ENCODE measurements at places on chromosomes 13 and 19. TPM values are rescaled to one million over a fixed set of nuclear protein-coding genes. Genes with fewer than 3 reads are reported as not detected.

DNA sequence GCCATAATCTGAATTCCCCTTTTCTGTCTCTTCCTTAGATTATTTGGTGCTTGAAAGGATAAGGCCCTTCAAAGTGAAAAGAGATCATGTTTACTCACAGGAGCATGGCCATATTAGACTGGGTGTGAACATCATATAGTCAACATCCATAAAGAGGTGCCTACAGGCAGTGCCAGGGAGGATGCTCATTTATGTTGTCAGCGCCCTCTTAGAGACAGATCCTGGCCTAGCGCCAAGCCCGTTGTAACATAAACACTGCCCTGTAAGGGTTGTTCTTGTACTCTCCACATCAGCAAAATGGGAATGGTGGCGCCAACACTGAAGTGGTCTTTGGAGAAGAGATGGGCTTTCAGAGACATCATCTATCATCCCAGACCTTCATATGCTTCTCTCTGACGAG is 16.1 kb downstream of the PCDH8 start:
- DNase-seq = no peak

DNA sequence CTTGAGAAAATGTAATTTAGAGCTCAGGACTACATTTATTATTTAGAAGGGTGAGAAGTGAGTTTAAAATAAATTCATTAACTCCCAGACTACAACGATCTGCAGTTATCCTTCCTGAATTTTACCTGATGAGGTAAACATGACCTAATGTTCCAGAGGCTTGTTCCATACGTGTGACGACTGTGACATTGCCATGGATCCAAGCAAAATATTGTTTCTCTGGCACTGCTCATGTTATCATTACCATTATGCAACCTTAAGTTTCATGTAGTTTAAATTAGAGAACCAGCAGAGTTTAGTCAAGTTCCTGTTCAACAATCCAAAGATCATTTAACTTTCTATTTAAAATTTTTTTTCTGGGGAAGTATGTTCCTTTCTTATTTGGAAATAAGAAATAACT is 279.6 kb downstream of the KLF5 start:
- DNase-seq = no peak

FGF9 gene
- polyA plus RNA-seq = 0.10 TPM

DNA sequence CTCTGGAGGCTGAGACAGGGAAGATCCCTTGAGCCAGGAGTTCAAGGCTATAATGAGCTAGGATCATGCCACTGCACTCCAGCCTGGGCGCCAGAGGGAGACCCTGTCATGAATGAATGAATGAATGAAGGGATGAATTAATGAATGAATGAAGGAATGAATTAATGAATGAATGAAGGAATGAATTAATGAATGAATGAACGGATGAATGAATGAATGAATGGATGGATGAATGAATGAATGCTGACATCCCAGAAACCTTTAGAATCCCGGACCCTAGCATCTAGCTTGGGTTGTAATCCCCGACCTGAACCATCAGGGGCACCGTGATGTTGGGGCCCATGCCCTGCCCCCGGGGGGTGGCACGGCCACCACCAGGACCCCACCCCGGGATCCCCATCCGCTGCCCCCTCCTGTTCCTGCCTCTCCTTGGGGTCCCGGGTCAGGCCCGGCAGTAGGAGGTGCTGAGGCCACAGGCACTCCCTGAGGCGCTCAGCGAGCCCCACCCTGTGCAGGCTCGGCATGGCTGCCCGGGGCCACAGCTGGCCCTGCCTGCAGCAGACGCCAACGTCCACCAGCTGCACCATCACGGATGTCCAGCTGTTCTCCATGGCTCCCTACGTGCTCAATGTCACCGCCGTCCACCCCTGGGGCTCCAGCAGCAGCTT is 3.4 kb downstream of the EBI3 start:
- no peak for DNase-seq

- DNase-seq = no peak
These were observed 1.3 kb downstream of the TSHZ3 start for GRCh38 chr19:31347828-31348392.

ADAMTS10 gene
- polyA plus RNA-seq = 10.4 TPM

DNA sequence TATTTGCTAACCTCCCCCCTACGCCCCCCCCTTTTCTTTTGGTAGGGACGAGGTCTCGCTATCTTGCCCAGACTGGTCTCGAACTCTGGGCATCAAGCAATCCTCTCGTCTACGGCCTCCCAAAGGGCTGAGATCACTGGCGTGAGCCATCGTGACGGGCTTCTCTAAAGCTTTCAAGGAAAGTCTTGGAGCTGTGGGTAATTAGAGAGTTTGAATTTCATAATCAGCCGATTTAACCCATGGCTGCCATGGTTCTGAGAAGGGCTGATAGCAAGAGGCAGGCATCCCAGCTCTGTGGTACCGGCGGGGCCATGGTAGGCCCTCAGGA is 679 bp upstream of the ABHD8 start:
- no peak for DNase-seq

GRCh38 chr13:43876366-43876765 is 3.2 kb downstream of the CCDC122 start:
- DNase-seq = no peak

ZNF585A gene
- polyA plus RNA-seq = 10.4 TPM

GRCh38 chr13:59413126-59413525 is 750.6 kb downstream of the DIAPH3 start:
- no peak for DNase-seq

ZNF324 gene
- polyA plus RNA-seq = 3.6 TPM

Measured in BJ (cell line).